Daoy (cell line): ENCODE measurements at places on chromosomes 7 and 10. TPM values are rescaled to one million over a fixed set of nuclear protein-coding genes. Genes with fewer than 3 reads are reported as not detected.
A peak's percentile ranks its signal among the peaks of the same experiment; 100 is the strongest.

DNA sequence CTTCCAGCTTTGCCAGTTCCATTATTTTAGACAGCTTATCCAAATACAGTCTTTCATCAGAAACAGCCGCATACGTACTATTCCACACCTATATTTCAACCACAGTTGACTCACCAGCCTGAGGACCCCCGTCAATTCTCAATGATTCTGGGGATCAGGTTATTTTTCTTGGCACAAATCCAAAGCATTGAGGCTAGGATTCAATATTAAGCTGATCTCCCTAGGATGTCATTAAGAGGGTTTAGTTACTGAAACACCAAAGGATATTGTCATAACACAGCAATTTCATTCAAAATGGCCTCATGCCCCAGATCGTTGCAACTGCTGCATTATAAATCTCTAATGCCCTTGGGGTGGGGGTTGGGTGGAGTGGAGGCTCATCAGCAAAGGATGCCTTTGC is 214.6 kb downstream of the PTEN start:
- peak; percentile 8 for DNase-seq

DNA sequence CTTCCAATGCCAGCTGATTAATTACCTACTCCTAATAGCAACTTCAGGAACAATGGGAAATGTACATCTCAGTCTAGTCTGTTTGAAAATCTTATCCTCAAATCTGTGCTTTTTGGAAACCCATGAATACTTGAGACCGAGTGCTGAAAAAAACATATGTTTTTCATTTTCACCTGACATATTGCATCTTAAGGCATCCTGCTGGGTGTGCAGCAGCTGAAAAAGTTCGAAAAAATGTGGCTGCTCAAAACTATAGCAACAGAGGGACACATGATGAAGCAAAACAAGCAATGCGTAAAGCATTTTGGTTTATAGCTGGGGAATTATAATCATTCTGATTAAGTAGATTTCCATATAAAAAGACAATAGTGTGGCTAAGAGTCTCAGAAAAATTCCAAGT is 218.0 kb downstream of the CREB5 start:
- no peak for DNase-seq

Gene ADAMTS14
- total RNA-seq = 0.06 TPM in 1 of 2 replicates, not detected in the other

Gene RBP3
- total RNA-seq = not detected in 2 replicates

Gene ZP3
- 2.0 and 3.8 TPM in 2 replicates for total RNA-seq

Gene PLCE1
- 1.6 and 2.5 TPM in 2 replicates for total RNA-seq

Gene BUD31
- 374 and 510 TPM in 2 replicates for total RNA-seq

DNA sequence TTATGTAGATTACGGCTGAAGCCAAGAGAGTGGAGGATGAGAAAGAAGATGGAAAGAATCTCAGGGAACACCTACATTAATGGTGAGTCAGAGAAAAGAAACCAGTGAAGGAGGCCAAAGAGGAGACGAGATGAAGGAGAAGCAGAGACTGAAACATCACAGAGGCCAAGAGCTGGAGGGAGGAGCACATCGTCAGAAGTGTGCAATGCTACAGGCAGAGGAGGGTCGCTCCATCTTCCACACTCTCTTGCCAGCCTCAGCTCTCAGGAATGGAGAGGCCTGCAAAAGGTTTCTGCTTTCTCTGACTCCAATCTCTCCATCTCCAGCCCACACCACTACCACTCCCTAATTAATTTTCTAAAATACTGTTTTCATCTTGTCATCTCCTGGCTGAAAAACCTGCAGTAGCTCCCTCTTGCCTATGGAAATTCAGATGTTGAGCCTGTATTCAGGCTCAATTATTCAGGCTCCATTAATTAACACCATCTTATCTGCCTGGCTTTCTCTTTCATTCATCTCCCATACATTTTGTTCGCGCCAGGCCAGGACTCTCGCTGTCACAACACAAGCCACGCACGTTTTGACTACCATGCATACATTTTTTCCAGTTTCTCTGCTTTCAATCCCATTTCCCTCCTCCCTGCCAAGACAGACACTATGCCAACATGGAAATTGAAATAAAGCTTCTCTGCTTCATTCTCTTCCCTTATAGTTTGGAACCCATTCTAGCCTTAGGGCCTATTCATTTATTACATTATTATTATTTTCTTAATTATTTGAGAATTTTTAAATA is 165.8 kb downstream of the INHBA start:
- no peak for DNase-seq
